ENCODE measurements at places on chromosomes 1 and 21.

- DNase-seq = no peak
Measured at GRCh38 chr1:207309745-207310273, 11.7 kb upstream of the CD55 start.

DNA sequence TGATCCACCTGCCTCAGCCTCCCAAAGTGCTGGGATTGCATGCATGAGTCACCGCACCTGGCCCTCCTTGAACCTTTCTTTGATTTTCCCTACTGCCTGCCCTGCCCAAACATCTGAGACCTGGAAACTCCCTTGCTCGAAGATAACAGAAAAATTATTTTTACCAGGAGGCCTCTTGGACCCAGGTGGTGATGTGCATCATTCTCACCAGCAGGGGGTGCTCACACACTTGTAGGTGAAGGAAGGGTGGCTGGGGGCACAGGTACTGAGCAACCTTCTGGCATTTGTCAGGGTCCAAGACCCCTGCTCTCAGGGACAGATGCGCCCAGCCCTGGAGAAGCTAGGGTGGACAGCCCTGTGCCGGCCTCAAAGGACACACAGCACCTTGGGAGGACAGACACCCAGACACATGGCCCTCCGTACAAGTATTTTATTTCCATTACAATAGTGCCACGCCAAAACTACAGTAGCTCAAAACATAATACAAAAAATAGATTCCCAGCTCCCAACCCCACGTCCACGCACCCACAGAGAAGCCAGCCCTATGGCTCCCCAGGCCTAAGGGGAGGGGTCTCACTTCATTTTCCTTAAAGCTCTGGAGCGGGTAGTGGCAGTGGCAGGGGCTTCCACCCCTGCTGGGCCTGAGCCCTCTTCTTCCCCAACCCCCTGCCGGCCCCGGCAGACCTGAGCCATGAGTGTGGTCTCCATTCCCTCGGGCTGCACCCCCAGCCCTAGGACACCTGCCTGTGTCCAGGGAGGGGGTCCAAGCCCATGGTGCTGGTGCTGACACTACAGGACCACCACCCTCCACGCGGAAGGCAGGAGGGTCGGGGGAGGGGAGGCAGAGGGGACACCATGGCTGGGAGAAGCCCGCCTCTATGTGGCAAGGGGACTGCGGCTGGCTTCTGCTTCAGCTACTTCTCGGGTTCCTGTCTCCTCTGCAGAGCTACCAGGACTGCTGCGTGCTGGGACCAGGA lies 40.4 kb upstream of the EIF4G3 start:
- DNase-seq = peak; percentile 71

DNA sequence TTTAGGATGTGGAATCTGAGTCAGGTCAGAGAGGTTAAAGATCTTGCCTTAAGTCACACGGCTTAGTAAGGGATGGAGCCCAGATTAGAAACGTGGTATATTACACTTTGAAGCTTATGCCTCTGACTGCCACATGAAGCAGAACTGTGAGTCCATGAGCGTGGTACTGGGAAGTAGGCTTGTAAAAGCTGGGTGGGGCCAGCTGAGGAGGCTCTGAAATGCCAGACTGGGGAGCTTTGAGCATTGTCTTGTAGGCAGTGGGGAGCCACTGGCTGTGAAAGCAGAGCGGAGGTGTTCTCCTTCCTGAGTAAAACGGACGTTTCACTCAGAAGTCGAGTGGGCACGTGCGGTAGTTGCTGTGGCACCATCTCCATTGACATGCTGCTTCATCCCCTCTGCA lies 72.6 kb upstream of the USP24 start:
- no peak for DNase-seq

- peak; percentile 22 for DNase-seq
Measured at GRCh38 chr1:6260961-6261614, at the start of gene GPR153. TSS of gene GPR153 (minus strand) at chr1:6261098. CDS start at chr1:6254905, 6,193 bp downstream.

DNA sequence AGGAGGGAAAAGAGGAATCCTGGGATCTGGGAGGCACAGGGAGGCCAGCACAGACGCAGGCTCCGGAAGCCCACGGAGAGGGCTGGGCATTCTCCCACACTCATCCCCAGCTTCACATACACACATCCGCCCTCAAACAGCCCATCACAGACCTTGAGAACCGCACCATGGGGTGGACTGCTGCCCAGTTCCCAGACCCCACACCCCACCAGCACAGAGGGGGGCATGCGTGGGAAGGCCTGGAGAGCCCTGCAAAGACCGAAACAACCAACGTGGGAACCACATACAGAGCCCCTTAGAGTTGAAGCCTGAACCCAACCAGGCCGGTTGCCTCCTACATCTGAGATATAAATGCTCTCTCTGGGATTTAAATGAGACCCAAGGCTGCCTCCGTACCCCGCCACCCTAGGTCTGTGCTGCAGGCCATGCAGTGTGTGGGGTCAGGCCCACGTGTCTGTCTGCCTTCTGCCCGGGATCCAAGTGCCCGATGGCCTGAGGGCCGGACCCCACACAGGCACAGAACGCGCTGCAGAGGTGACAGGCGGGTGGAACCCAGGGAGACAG lies 126.2 kb upstream of the COL6A1 start:
- DNase-seq = no peak

DNA sequence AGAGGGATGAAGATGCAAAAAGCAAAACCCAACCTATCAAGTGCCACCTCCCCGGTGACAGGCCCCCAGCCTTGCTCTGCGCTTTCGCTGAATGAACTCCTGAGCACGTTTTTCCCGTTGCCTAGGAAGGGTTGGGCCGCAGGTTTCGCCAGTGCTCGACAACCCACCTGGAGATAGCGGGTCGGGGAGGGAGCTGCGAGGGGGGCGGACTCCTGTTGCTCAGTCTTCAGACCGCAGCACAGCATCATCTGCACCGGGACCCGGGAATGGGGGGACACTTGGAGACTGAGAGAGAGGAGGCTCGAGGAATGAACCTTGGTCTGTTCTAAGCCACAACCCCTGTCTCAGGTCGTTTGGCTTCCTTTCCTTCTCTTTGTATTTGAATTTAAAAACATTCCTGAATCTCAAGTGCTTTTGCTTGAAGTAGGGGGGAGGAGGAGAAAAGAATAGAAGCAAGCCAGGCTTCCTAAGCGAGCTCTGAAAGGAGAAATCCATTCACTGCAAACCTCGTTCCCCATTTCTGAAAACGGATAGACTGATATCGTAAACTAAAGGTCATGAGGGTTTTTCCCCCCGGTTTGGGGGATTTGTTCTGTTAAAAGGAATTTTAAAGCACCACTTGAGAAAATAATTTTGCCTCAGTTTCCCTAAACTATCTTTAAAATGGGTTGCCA lies 1.2 kb downstream of the AK5 start:
- peak; percentile 58 for DNase-seq

GRCh38 chr1:90726425-90726985 lies 9.4 kb upstream of the BARHL2 start:
- DNase-seq = no peak
